ENCODE measurements at places on chromosomes 3 and 15.

DNA sequence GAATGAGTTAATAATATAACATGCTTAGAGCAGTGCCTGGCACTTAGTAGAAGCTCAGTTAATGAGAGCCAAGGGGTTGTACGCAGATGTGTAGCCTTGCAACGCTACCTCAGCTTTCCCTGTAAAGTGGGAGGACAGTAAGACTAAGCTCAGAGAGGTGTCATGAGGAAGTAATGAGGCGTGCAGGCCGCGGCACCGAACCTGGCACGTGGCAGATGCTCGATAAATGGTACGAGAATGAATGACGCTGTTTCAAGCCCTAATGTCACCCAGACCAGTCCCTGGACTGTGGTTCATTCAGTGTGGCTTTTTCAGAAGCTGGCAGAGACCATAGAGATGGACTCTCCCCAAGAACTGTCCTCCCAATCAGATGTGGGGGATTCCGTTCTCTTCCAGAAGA, 21.2 kb downstream of the GRIP2 start:
- peaks cover 77% of the 10 kb centered on the region for H3K27me3 ChIP-seq
- no peak overlapping the region for H3K27ac ChIP-seq
- H3K36me3 ChIP-seq = no peaks in the 10 kb centered on the region

GRCh38 chr3:65729555-65729954, 309.2 kb downstream of the MAGI1 start:
- H3K27ac ChIP-seq = no peak overlapping the region
- H3K36me3 ChIP-seq = no peaks in the 10 kb centered on the region
- no peaks in the 10 kb centered on the region for H3K4me1 ChIP-seq
- no peak overlapping the region for H3K4me3 ChIP-seq

GRCh38 chr3:48662753-48663488, at the start of gene CELSR3:
CELSR3 (minus strand) TSS chr3:48662886; CDS start chr3:48662634, 252 bp downstream.
- no peaks in the 10 kb centered on the region for H3K4me1 ChIP-seq
- H3K36me3 ChIP-seq = no peaks in the 10 kb centered on the region
- peak within 1 kb of the TSS; percentile 78 for H3K4me3 ChIP-seq
- DNase-seq = peak; percentile 54
- H3K27ac ChIP-seq = peak within 1 kb of the TSS; percentile 68

- peaks cover 8% of the 10 kb centered on the region for H3K4me1 ChIP-seq
- H3K4me3 ChIP-seq = no peak overlapping the region
- H3K27ac ChIP-seq = no peak overlapping the region
Measured at GRCh38 chr3:186882150-186882524, 39.6 kb downstream of the ADIPOQ start.

DNA sequence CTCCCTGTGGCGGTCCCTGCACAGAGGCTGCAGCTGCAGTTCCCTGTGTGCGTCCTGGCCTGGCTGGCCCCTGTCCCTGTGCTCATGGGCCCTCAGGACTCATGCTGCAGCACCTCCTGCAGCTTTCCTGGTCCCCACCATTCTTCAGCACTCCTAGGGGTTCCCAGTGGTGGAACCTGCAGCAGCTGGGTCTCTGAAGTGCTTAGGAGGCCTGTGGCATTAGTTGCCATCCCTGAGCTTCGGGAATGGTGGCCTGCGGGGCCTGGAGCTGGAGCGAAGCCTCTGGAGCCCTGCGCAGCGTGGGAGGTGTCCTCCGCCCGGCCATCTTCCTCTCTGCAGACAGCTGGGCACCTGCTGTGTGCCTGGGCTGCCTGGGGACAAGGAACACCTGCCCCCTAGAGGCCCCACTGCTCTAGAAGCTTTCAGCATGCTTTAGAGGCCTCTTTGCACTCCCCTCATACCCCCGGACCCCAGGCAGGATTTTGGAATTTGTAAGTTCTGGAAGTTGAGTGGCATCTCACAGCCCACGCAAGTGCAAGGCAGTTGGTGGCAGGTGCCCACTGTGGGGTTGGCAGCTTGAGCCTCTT, 13.1 kb downstream of the PLXNA1 start:
- no peaks in the 10 kb centered on the region for H3K36me3 ChIP-seq
- H3K4me3 ChIP-seq = no peak overlapping the region
- no peak overlapping the region for H3K27ac ChIP-seq
- no peaks in the 10 kb centered on the region for H3K27me3 ChIP-seq

GRCh38 chr3:112415390-112415789, 82.4 kb downstream of the CD200 start:
- no peaks in the 10 kb centered on the region for H3K36me3 ChIP-seq
- no peak overlapping the region for H3K27ac ChIP-seq
- H3K4me3 ChIP-seq = no peak overlapping the region
- DNase-seq = no peak
- no peaks in the 10 kb centered on the region for H3K4me1 ChIP-seq
- H3K27me3 ChIP-seq = no peaks in the 10 kb centered on the region

- DNase-seq = no peak
- H3K36me3 ChIP-seq = no peaks in the 10 kb centered on the region
- no peaks in the 10 kb centered on the region for H3K4me1 ChIP-seq
Measured at GRCh38 chr3:155815030-155815545, 9.0 kb upstream of the C3orf33 start.

DNA sequence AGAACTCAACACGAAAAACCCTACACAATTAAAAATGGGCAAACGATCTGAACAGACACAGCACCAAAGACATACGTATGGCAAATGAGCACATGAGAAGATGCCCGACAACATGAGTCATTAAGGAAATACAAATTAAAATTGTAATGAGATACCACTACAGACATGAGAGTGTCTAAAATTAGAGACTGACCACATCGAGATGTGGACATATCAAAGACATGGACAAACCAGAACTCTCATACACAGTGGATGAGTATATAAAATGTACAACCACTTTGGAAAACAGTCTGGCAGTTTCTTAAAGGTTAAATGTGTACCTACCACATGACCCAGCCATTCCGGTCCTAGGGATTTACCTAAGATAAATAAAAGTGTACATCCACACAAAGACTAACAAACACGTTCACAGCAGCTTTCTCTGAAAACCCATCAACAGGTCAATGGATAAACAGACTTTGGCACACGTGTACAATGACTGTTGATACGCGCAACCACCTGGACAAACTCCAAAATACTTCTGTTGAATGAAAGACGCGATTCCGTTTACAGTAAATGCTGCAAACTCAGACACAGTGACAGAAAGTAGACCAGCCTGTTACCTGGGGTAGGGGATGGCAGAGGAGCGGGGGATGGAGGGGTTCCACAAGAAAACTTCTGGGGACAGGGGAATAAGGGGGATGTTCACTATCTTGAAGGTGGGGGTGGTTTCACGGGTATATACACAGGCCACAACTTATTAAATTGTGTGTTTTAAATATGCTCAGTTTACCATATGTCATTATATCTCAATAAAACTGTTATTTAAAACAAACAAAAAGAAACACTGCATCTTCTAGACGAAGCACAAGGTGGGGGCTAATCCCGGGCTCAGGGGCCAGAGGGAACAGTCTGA, 2.1 kb downstream of the TNK2 start:
- H3K27me3 ChIP-seq = no peaks in the 10 kb centered on the region
- H3K27ac ChIP-seq = peak overlapping the region; percentile 94
- peaks cover 24% of the 10 kb centered on the region for H3K4me1 ChIP-seq
- DNase-seq = peak; percentile 75
- H3K4me3 ChIP-seq = peak overlapping the region; percentile 72

- 0 out of 2 replicates have a peak, but pooled peaks cover 4% of the 10 kb centered on the region for H3K4me1 ChIP-seq
- H3K27me3 ChIP-seq = no peaks in the 10 kb centered on the region
- no peak for DNase-seq
- no peaks in the 10 kb centered on the region for H3K36me3 ChIP-seq
- no peak overlapping the region for H3K4me3 ChIP-seq
Measured at GRCh38 chr15:92502336-92502735, 108.7 kb downstream of the ST8SIA2 start.

DNA sequence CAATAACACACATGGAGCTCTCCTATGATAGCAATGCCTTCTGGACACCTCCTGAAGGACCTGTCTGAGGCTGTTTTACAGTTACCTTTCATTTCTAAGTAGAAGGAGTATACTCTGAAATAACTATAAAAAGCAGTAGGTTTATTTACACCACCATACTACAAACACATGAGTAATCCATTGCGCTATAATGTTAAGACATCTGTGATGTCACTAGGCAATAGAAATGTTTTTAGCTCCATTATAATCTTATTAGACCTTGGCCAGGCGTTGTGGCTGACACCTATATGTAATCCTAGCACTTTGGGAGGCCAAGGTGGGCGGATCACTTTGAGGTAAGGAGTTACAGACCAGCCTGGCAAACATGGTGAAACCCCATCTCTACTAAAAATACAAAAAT, 24.7 kb downstream of the PXK start:
- no peak for DNase-seq
- H3K4me1 ChIP-seq = no peaks in the 10 kb centered on the region
- H3K4me3 ChIP-seq = no peak overlapping the region
- no peaks in the 10 kb centered on the region for H3K36me3 ChIP-seq
- H3K27me3 ChIP-seq = no peaks in the 10 kb centered on the region

DNA sequence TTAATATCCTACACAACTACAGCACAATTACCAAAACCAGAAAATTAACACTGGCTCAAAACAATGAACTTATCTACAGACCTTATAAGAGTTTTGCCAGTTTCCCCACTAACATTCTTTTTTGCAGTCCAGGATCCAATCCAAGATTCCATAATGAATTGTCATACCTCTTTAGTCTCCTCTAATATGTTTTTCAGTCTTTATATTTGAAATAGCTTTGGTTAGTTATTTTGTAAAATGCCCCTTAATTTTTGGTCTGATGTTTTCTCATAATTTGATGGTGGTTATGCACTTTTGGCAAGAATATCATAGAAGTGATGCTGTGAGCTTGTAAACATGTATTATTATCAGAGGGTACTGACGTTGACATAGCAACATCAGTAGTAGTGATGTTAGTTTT, 124.3 kb downstream of the ISL2 start:
- no peak overlapping the region for H3K27ac ChIP-seq
- no peaks in the 10 kb centered on the region for H3K36me3 ChIP-seq
- H3K4me1 ChIP-seq = no peaks in the 10 kb centered on the region
- no peaks in the 10 kb centered on the region for H3K27me3 ChIP-seq

DNA sequence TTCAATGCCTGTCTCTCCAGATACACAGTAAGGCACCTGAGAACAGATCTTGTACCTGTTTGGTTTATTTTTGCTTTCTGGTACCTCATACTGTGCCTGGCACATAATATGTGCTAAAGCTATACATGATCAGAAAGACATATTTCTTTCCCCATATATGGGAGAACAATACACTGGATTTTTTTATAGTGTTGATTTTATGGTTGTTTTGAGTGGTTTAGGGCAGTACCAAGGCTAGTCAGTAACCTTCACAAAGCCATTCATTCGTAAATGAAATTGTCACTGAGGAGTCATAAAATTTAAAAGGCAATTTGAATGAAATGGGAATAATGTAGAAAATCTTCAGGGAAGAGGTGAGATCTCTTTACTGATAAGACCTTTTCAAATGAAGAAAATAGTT, 810.2 kb downstream of the TUSC7 start:
- no peak for DNase-seq
- H3K27me3 ChIP-seq = no peaks in the 10 kb centered on the region

DNA sequence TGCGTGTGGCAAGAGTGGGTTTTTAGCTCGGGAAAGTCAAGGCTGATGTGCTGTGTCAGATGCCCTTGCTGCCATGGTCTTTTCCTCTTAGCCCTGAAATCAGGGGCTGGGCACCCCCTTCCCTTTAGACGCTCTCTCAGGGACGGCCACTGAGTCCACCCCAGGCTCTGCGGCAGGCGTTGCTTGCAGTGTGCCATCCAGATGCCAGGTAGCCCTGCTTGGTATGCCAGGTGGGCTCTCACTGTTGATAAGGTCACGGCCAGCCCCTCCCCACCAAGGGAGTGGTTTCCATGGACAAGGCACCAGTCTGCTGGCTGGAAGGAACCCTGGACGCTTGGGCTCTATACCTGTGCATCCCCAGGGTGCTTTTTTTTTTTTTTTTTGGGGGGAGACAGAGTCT, 24.6 kb downstream of the FGD5 start:
- no peak overlapping the region for H3K4me3 ChIP-seq
- no peak overlapping the region for H3K27ac ChIP-seq
- H3K36me3 ChIP-seq = no peaks in the 10 kb centered on the region
- DNase-seq = no peak
- 0 out of 2 replicates have a peak, but pooled peaks cover 6% of the 10 kb centered on the region for H3K4me1 ChIP-seq

Measured in MM.1S (cell line).